Activated CD4-positive, CD25-positive, alpha-beta regulatory T cell treated with anti-CD3 and anti-CD28 coated beads, Interleukin-2, amount 50 U/mL, for 72 hours (primary cell): ENCODE measurements at places on chromosomes 12 and 14.
A peak's percentile ranks its signal among the peaks of the same experiment; 100 is the strongest.

- peak; percentile 52 for DNase-seq
Observed at GRCh38 chr14:75303381-75303789, 24.8 kb downstream of the FOS start.

DNA sequence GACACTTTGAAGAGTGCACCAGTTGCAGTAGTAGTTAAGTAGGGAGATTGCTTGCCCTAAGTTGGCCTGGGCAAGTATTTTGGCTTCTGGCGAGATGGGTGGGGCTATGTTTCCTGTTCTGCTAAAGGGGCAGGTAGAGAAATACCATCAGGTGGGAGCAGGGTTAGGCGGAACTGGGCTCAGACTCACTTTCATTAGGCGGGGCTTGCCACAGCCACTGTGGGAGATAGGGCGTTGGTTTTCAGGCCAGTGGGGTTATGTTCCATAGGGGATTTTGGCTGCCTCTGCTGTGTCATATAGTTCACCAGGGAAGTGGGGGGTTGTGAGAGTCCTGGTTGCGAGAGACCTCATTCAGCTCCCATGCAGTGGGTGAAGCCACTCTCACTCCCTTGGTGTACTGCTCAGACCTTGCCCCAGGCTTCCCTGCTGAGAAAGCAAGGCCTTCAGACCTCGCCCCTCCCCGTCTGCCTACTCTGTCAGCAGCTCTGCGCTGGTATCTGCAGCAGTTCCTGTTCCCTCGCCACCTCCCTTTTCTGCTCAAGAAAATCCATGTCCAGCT, 43.3 kb downstream of the AEBP2 start:
- DNase-seq = no peak

GRCh38 chr12:99619389-99620158, 28.0 kb upstream of the GARIN6 start:
- no peak for DNase-seq

GRCh38 chr12:132329036-132329719, at the start of gene GALNT9:
GALNT9 (minus strand) TSS chr12:132329589; CDS start chr12:132329203, 386 bp downstream.
- DNase-seq = no peak

DNA sequence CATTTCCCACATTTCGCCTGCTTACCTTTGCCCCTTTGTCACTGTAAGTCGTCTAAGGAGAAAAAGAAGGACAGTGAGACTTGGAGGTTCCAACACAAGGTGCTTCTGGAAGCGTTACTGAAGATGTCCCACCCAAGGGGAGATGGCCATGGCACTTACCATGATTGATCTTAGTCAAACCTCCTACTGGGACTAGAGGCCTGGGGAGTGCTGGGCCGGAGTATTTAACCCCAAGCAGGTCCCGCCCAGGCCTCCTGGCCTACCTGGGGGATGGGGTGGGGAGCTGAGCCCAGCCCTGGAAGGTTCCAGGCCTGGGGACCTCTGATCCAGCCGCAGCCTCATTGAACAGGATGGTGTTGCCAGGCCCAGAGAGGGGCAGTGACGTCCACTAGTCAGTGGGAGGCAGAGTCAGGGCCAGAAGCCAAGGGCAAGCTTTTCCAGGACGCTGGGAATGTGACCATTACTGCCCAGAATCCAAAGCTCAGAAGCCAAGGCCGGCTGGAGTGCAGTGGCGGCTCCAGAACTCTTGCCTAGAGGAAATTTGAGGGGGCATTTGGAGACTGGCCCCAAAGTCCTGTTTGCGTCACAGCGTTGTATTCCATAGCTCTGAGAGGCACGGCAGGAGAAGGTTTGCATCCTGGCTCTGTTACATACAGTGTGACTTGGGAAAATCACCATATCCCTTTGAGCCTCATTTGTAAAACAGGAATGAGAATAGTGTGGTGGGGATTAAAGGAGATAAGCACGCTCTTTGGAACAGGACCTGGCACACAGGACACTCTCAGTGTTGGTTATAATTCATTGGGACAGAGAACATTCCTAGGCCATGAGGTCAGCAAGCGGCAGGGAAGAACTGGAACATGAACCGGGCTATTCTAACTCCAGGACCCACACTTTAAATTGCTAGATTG, at the start of gene HPD:
TSS of gene HPD (minus strand) at position 198 of the 911 bp plus-strand sequence. CDS start at position 162, 36 bp downstream.
- no peak for DNase-seq

DNA sequence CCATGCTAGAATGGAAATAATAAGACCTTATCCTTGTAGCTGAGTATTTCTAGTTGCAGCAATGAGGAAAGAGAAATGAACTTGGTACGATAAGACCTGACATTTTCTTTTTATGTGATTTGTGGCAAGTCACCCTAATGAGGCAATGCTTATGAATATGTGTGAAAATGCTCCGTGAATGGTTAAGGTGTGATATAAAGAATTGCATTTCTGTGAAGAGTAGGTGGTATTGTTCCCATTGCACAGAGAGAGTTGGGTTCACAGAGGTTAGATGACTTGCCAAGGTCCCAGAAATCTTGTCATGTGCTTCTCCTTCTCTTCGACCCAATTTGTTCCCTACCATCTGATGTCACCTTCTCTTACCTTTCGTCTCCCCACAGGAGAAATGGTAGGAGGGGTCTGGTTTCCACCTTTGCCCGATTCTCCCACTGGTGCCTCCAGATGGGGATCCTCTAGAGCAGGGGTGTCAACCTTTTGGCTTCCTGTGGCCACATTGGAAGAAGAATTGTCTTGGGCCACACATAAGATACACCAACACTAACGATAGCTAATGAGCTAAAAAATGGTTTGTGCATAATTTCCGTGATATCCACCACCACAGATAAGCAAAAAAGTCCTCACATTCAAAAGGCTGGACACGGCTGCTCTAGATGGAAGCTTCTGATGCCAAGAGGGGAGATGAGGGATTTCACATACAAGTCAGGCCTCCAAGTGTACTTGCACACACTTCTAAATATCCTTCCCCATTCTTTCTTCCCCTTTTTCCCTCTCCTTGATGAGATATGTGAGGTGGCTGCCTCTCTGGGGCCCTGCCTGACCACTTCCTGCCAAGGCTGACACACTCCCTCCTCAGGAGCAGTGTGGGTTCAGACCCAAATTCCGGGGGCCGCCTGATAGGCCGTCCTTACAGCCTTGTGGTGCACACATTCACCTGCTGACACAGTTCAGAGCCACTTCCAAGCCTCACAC, 96.1 kb downstream of the PLXNC1 start:
- DNase-seq = no peak

DNA sequence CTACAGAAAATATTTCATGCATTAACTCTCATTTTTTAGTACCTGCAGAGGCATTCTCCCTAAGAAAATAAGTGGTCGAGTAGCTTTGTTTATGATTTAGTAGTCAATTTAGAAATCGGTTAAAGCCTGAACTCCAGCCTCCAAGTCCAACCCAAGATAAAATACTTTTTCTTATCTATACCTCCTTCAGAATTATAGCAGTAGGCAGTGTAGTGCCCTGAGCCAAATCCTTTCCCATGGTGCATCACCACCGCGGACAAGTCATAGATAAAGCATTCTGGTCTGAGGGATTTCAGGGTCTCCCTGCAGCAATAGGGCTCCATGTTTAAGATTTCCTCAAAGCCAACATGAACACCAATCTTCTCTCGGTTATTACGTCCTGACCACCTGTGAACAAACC, 30.5 kb downstream of the USP44 start:
- no peak for DNase-seq
